DMS 273 treated with DMSO at 0.1 percent for 48 hours (cell line): ENCODE measurements at places on chromosomes 5 and 9.

- DNase-seq: no peak
These were observed 49.7 kb upstream of the GRAMD2B start for GRCh38 chr5:126373375-126374108.

GRCh38 chr9:134144801-134145200 lies 8.9 kb downstream of the WDR5 start:
- no peak for DNase-seq

DNA sequence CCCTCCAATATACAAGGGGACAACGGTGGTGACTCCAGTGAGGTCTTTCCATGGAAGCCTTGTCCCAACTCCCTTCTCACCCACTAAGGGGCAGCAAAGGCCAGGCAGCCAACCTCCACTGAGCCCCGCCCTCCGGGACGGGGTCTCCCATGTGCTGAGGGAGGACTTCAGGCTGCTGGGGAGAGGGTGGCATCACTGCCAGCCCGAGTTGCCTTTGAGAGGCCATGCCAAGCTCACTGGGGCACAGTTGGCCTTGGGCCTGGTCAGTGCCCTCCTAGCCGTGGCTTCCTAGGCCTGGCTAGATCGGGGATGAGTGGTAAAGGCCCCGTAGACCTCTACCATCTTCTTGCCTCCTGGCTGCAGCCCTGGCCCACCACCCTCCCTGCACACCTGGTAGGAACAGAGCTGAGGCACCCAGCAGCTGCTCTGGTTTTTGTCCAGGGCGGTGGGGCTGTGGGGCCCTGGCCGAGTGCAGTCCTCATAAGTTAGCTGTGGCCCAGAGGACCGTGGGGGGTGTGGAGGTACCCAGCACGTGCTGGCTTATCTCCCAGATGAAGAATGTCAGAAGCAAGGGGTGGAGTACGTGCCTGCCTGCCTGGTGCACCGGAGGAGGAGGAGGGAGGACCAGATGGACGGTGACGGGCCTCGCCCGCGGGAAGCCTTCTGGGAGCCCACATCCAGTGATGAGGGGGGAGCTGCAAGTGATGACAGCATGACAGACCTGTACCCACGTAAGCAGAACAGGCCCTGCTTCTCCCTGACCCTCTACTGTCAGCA lies 3.2 kb downstream of the SURF2 start:
- DNase-seq: peak; percentile 51

- DNase-seq: no peak
These were observed 37.7 kb downstream of the ASS1 start for GRCh38 chr9:130482463-130482862.

GRCh38 chr5:58860680-58861079 lies 277.8 kb downstream of the RAB3C start:
- DNase-seq: no peak

DNA sequence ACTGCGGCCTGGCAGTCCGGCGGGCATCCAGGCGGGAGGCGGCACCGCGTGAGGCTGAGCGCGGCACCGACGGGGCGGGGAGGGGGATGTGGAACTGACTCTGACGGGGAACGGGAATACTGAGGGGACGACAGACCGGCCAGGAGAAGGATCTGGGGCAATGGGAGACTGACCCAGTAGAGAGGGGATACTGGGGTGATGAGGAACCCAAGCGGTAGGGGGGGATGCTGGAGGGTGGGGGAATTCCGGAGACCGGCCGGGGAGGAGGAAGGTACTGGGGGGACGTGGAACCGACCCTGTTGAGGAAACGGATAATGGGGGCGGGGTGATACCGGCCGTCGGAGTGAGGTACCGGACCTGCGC lies 423 bp downstream of the IPPK start:
- no peak for DNase-seq

DNA sequence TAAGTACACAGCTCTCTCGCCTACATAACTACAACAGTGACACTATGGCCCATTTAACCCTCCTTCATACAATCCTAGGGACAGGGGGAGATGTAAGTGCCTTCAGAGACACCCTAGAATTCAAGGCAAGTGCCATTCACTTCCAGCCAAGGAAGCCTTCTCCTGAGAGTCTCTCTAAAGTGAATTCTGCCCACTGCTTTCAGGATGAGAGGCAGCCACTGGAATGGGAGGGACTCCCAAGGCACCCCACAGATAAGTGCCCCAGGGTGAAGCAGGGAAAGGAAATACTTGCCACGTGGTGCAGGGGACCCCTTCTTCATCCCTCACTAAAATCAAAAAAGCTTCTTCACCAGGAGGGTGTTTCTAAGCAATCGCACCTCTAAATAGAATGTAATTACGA lies 283.7 kb downstream of the ZNF608 start:
- DNase-seq: no peak

GRCh38 chr9:75914002-75914401 lies 23.5 kb downstream of the PCSK5 start:
- no peak for DNase-seq

GRCh38 chr9:35422753-35423152 lies 67.2 kb upstream of the RUSC2 start:
- no peak for DNase-seq

GRCh38 chr9:127222388-127223095 lies 42.0 kb upstream of the GARNL3 start:
- DNase-seq: no peak

DNA sequence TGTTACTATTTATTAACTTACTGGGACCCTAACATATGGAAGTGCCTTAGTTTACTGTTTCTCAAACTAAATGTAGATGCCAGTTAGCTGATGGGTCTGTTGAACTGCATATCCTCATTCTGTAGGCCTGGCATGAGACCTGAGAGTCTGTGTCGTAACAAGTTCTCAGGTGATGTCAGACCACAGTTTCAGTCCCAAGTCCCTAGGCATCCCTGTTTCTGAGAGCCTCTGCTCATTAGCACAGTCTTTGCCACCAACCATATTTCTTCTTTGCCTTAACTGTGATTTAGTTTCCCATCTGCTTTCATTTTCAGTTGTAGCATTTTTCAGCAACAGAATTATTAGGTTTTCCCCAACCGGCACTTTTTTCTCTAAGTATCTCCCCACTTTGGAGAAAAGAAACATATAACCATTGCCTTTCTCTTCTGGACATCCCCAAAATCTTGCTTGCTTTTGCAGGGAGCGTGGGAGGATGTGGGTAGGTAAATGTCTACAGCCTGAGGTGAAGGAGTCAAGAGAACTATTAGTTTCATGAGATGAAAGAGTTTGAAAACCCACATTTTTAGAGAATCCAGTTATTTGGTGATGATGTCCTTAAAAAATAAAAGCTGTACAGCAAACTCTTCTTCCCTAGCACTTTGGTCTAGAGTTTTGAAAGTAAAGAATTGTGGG lies 74.6 kb downstream of the NUDT12 start:
- no peak for DNase-seq

DNA sequence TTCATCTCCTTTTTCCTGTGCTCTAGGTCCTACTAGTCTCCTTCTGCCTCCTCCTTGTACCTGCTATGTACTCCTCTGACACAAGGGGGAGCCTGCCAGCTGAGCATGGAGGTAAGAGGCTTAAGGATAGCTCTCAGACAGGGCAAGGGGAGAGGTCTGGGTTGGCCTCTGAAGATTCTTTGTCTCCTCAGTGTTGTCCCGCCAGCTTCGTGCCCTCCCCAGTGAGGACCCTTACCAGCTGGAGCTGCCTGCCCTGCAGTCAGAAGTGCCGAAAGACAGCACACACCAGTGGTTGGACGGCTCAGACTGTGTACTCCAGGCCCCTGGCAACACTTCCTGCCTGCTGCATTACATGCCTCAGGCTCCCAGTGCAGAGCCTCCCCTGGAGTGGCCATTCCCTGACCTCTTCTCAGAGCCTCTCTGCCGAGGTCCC lies 3.8 kb downstream of the CREB3 start:
- DNase-seq: peak; percentile 41

GRCh38 chr5:136249678-136250266 lies 56.8 kb upstream of the SMIM32 start:
- no peak for DNase-seq

GRCh38 chr5:76273206-76273885 lies 129.7 kb upstream of the IQGAP2 start:
- DNase-seq: no peak

DNA sequence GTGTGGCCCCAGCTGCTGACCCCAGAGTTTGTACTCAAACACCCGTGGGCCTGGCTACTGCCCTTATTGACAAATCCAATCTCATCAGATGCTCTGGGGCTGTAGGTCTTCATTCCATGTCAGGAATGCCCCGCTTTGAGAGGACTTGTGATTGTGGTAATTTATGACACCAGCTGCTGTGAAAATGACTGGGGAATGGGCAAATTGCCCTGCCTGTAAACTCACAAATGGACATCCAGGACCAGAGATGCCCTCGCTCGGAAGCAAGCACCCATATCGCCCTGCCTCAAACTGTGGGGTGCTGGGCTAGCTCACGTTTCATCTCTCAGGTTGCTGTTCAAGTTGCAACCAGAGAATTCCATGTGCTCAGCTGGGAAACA lies 225.9 kb upstream of the MAP3K1 start:
- DNase-seq: no peak

DNA sequence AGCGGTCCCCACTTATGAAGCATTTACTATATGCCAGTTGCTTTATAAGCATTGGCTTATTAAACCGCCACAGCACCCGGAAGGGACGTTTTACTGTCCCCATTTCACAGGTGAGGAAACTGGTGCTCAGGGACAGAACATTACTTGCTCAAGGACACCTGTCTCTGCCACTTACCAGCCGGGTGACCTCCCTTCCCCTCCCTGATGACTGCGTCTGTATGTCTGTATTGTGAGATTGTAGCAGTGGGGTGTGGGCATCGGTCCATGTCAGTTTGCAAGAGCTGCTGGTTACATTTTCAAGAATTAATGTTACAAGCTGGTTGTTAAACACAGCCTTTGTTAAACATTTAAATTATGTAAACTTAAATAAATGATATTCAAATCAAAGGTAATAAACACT lies 77.6 kb upstream of the LMX1B start:
- DNase-seq: no peak

DNA sequence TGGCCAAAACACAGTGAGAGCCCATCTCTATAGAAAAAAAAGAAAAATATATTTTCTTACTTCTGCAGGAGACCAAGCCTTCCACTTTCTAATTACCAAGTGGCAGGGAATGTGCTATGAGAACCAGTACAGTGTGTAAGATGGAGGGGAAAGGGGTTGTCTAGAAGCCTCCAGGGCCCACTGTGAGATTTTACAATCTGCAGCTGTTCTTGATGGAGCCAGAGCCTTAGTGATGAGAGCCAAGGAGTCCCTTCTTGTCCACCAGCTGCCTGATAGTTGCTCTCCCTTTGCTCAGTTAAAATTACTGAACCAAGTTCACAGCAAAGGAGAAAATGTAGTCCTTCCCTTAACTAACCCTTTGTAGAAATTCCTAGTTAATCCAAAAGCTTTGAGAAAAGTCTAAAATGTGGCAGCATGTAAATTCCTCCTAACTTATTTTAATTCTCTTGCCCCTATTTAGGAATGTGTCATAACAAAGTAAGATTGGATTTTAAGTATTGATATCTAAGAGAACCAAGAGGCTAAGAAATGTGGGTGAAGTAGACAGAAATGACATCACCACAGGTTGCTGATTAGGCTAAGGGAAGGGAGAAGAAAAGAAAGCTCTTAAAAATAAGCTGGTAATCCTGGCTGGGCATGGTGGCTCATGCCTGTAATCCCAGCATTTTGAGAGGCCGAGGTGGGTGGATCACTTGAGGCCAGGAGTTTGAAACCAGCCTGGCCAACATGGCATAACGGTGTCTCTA lies 19.3 kb downstream of the SRP19 start:
- no peak for DNase-seq

DNA sequence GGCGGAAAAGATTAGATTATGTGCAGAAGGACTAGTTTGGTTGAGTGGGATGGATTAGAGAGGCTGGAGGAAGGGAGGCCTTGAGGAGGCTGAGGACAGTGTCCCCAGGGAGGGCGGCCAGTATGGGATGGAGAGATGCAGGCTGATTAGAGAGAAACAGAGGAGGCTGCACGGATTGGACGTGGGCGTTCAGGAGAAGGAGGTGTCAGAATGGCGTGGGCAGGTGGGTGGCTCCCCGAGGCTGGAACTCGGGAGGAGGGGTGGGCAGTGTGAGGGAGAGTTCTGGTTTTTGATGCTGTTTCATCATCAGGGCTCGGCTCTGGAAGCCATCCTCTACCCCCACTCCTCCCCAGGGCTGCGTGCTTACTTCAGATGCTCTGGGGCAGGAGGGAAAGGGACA lies 13.0 kb downstream of the CDHR2 start:
- DNase-seq: no peak

- DNase-seq: no peak
These were observed 20.4 kb upstream of the KIF12 start for GRCh38 chr9:114119242-114120191.

GRCh38 chr9:32344551-32345182 lies 39.8 kb upstream of the ACO1 start:
- no peak for DNase-seq

GRCh38 chr9:113482991-113483675 lies 19.6 kb downstream of the RGS3 start:
- DNase-seq: no peak

DNA sequence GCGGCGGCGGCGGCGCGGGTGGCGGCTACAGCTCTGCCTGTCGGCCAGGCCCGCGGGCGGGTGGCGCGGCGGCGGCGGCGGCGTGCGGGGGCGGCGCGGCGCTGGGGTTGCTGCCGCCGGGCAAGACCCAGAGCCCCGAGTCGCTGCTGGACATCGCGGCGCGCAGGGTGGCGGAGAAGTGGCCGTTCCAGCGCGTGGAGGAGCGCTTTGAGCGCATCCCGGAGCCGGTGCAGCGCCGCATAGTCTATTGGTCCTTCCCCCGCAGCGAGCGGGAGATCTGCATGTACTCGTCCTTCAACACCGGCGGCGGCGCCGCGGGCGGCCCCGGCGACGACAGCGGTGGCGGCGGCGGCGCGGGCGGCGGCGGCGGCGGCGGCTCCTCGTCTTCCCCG lies 296 bp downstream of the ZSWIM6 start:
- DNase-seq: no peak

DNA sequence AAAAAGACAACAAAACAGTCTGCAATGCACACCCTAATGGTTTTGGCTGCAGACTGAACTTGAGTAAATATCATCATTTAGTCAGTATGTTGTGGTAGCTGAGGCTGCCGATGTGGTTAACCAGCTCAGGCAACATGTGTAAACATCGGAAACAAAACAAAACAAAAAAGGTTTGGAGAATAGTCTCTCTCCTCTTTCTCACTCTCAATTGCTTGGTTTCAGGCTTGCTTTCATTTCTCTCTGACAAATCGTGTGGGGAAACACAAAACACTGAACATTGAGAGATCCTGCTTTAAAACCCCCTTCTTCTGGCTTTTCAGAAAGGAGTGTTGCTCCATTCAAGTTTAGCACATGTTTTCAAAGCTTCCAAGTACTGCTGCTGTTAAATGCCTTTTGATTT lies 453.3 kb downstream of the BNC2 start:
- DNase-seq: no peak

GRCh38 chr9:113454914-113455761 lies 8.4 kb upstream of the RGS3 start:
- no peak for DNase-seq

GRCh38 chr5:172348084-172348483 lies 64.5 kb upstream of the UBTD2 start:
- no peak for DNase-seq

- DNase-seq: no peak
These were observed 644.4 kb upstream of the GRAMD2B start for GRCh38 chr5:125778791-125779190.
